NCI-H2029 (cell line): ENCODE measurements at places on chromosomes 5 and 9.

DNA sequence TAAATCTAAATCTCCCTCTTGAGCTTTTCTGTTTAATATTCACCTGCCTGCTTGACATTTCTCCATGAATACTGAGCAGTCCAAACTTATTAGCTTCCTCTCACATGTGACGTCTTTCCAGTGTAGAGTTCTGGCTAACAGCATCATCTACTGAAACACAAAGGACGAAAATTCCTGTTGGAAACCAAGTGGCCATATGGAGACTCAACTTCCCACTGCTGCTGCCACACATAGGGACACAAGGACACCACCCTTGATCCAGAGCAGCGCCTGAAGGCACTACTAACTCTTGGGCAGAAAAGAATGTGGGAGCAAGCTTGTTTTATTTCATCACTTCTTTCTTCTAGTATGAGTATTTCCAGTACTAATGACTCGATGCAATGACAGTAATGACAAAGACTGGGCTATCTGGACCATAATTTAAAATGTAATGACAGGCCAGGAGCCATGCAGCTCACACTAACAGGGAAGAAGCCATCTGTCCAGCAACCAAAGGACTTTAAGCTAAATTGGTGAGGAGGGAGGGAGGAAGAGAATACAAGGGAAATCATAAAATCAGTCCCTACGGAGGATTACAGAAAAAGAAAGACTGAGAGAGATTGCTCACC, 19.2 kb downstream of the RNF130 start:
- DNase-seq, result no peak

- no peak for DNase-seq
These were observed 5.6 kb downstream of the FRRS1L start for GRCh38 chr9:109161471-109161870.

- DNase-seq, result no peak
These were observed 80.5 kb downstream of the PAPPA start for GRCh38 chr9:116234081-116234480.

DNA sequence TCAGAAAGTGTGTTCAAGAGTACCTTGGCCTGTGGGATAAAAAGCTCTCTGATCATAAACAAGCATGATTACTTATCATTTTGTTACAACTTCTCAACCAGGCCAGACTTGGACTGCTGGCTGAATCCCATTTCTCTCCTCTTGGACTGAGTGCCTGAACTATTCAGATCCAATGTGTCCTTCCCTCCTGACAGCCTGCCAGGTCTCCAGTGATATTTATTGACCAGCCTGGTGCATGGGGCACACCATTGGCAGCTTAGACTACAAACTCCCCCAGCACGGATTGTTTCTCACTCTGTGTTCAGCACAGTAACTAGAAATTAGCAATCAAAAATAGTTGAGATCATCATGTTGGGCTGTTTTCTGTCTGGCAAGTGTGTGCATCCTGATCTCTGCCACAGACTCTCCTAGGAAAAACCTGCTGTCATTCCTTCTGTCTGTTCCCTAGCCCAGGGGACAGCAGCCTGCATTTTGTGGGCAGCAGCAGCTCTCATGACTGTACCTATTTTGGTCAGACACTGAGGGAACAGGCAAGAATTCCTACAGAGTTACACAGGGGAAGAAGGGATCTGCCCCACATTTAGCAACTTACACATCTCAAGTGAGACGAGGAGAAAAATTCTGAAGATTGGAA, 348.1 kb downstream of the ADAMTS6 start:
- DNase-seq, result no peak

- DNase-seq, result no peak
These were observed 288.3 kb upstream of the NR4A3 start for GRCh38 chr9:99533421-99533820.

DNA sequence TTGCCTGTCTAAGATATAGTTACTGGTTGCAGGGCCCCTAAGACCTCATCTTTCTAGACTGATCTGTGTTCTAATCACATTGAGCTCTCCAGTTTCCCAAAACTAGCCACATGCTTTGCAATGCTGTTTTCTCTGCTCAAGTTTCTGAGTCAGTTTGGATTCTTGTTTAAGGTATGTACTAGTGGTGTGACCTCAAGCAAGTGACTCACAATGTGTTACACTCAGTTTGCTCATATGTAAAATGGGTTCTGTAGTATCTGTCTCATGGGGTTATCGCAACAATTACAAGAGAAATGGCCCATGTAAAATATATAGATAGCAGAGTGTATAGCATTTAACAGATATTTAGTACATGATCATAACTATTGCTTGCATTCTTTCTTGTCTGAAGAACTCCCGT, 153.1 kb upstream of the ELL2 start:
- DNase-seq, result no peak

- DNase-seq, result no peak
These were observed 148.3 kb downstream of the SEC61B start for GRCh38 chr9:99370376-99370775.
